ENCODE measurements at places on chromosomes 7 and 10.

GRCh38 chr7:16697507-16698199 is 51.7 kb downstream of the BZW2 start:
- DNase-seq = no peak

DNA sequence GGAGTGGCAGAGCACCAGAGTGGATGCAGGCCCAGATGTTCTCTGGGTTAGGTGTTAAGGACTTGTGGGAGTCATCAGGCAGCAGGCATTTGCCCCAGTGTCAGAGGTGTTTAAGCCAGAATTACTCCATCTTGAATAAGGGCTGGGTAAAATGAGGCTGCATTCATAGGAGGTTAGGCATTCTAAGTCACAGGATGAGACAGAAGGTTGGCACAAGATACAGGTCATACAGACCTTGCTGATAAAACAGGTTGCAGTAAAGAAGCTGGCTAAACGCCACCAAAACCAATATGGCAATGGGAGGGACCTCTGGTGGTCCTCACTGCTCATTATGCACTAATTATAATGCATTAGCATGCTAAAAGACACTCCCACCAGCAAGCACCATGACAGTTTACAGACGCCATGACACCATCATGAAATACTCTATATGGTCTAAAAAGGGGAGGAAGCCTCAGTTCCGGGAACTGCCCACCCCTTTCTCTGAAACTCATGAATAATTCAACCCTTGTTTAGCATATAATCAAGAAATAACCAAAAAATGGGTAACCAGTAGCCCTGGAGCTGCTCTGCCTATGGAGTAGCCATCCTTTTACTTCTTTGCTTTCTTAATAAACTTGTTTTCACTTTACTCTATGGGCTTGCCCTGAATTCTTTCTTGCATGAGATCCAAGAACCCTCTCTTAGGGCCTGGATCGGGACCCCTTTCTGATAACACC is 882 bp upstream of the LRRC61 start:
- DNase-seq = peak; percentile 35

- DNase-seq = no peak
Observed at GRCh38 chr10:68083953-68084352, 8.9 kb upstream of the HERC4 start.

DNA sequence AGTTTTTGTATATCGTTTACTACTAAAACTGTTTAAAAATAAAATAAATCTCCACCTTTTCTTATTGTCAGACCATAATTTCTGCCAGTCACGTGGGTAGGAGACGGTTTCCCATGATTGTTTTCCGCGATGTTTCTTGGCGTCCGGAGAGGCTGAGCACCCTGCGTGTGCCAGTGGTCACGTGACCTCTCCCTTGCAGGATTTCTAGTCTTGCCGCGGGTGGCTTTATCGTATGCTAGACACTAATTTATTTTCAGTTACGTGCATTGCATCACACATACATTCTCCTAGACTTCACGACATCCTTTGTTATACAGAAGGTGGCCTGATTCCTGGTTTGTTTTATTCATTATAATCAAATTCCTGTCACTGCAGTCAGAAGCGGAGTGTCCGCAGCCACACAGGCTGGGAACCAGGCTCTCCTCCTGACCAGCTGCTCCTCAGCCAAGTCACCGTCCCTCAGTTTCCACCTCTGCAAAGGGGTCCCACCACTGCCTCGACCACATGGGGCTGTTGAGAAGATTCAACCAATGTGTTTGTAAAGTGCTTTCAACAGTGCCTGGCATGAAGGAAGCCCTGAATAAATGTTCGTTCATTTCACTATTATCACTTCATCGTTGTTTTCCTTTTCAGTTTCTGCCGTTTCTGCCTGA is 203.2 kb upstream of the PPP2R2D start:
- DNase-seq = no peak

GRCh38 chr10:43131256-43131655 is 7.0 kb upstream of the CSGALNACT2 start:
- DNase-seq = no peak

- DNase-seq = no peak
Observed at GRCh38 chr10:6567203-6567703, 12.8 kb downstream of the PRKCQ start.

- no peak for DNase-seq
Observed at GRCh38 chr7:124893140-124893827, 36.3 kb downstream of the POT1 start.

- no peak for DNase-seq
Observed at GRCh38 chr7:8277394-8277982, 15.5 kb upstream of the ICA1 start.

DNA sequence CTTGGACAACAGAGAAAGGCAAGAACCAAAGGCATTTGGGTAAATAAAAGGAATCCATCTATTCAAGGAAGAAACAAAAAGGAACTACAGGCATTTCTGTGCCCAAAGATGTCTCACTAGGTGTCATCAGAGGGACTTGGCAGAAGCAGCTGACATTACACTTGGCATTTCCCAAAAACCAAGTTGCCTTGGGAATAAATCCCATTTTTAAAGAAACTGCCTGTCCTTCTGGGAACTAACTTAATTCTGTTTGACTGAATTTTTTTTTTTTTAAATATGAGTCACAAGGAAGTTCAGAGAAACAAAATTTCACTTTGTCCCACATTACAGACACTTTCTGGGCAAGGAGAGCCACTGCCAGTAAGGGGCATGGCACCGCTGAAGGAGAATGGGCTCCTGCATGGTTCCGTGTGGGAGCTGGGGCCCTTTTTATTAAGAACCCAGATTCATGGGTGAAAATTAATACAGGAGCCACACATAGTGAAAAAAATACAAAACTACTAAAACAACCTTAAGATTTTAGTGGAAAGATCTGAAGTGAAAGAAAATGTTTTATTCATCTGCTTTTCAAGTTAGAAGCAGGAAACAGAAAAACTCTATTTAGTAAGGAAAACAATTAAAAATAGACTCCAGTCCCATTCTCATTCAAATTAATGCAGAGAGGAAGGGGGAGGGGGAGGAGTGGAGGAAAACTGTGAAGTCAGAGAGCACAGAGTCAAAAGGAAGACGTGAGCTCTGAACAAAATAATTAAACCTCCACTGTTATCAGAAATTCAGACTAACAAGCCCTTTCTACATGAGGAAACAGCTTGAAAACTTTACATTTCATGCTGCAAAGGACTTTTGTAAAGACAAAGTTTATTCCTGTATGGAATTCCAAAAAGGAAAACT is 118.4 kb upstream of the PDLIM1 start:
- DNase-seq = no peak

- DNase-seq = no peak
Observed at GRCh38 chr7:107472116-107472515, 2.3 kb downstream of the GPR22 start.

- no peak for DNase-seq
Observed at GRCh38 chr10:102801496-102801895, 35.7 kb downstream of the CYP17A1 start.

DNA sequence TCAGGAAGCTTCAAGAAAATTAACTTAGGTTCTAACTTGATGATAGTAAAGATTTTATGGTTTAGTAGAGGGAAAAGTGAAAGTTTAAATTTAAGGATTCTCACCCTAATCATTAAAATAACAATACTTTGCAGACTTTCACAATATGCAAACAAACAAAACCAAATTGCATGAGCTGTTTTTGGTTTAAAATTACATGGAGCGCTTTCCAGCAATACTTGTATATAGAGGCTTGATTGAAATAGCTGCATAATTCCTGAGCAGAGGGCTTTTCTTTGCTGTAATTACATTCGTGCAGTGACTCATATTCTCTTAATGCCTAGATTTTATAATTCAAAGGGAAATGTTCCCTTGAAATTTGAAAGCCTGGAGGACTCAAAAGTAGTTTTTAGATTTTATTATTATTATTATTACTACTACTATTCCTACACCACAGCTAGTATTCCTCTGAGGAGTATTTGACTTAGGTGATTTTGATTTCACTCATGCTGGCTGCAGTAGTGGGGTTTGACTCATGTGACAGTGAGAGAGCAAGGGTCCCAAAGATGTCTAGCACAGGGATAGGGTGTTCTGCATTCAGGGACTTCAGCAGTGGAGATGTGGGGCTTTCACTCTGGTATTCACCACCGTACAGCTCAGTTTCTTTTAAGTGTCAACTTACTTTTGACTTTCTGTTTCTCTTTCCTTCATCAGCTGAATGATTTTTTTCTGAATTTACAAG is 138.1 kb downstream of the ADAM22 start:
- DNase-seq = no peak

DNA sequence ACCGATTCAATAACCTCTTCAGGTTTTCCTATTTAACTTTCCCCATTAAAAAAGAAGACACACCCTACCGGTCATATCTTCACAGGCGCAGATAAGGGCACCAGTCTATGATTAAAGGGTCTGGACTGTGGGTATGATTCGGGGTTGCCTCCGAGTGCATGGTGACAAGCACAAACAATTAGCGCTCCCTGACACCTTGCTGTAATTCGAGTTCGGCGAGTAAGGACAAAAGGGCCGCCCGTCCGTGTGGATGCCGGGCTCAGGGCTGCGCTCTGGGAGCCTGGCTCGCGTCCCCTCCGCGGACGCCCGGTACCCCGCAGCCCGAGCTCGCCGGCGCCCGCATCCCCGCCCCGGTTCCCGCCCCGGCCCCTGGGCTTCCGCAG is 111.9 kb upstream of the RHEB start:
- DNase-seq = peak; percentile 7

DNA sequence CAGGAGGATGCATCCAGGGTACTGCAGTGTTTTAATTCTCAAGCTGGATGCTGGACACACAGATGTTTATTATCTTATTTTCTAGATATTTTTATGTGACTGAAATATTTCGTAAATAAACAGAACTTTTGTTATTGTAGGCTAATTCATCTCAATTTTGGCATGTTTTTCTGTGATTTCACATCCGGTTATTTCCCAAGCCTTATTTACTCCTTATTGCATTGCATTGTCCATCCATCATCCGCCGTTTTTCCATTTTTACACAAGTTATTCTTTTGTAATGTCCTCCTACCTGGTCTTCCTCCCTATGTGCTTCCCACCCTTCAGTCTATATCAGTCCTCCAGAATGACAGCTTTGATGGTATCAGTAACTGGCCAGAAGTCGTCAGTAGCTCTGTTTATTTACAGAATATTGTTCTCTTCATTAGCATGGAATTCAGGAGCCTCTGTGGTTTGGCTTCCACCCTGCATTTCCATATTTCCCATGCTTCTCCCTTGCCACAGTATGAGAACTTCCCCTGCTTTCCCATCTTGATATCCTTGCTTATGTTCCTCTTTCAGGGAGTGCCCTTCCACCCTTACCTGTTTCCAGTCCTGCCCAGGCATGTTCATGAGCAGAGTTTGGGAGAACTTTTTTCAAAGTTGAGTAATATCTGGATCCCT is 16.1 kb downstream of the GNAI1 start:
- DNase-seq = no peak

DNA sequence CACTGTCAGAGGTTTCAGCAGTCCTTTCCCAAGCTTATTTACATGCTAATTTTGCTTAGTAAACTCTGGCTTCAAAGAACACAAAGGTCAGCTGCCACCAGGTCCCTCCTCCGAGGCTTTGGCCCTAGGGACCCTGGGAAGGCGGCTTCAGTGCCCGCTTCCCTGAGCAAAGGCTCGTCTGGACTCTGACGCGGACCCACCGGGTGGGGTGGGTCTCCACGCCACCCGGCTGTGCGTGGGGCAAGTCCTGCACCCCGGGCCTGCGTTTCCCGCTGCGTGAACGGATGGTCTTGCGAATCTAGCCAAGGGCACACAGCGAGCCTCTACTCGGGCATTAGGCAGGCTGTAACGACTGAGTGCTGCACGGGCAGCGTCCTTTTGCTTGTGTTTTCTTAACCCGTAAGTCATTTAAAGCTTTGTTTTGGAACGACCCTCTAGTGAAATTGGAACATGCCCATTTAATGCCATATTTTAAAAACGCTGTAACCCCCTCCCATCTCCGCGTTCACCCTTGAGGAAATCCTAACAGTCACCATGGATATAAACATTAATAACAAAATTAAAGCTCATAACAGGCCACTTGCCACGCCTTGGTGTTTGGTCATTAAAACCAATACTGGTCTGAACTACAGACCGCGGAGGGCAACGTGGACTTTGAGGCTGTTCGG is 828 bp downstream of the BNIP3 start:
- no peak for DNase-seq

GRCh38 chr10:57579926-57580325 is 687.8 kb downstream of the IPMK start:
- no peak for DNase-seq

DNA sequence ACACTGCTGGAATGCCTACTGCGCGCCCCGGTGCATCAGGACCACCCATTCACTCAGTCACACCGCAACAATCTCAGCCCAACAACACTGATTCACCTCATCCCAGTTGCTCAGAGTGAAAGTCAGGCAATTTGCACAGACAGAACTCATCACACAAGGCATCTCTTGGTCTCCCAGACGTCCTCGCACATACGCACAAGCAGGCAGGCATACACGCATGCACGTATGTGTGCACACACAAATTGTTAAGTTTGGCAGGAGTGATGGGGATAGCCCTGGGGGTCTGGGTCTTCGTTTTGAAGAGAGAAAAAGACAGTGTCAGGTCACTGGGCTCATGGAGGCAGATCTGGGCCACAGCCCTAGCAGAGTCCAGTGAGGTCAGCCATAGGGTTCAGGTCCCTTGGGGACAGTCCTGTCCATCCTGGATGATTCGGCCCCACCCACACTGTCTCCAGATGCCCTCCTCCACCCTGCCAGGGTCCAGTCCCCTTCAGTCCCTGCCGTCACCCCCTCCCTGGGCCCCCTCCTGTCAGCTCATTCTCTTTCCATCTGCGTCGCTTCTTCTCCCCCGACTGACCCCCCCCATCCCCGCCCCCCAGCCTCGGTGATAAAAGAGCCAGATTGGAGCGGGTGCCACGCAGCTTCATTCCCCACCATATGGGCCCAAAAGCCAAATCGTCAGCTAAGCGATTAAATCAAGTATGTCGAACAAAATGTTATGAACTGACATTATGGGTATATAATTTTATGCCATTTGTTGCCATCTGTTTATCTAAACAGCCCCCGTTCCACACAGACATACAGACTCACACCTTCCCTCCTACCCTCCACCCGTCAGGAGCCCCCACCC is 48.5 kb upstream of the SLF2 start:
- DNase-seq = no peak

- DNase-seq = no peak
Observed at GRCh38 chr7:30472081-30472783, 6.4 kb downstream of the NOD1 start.
